Skin of body (tissue), 3 donors: ENCODE measurements at places on chromosomes 6 and 20. TPM values are rescaled to one million over a fixed set of nuclear protein-coding genes. Genes with fewer than 3 reads are reported as not detected.

DNA sequence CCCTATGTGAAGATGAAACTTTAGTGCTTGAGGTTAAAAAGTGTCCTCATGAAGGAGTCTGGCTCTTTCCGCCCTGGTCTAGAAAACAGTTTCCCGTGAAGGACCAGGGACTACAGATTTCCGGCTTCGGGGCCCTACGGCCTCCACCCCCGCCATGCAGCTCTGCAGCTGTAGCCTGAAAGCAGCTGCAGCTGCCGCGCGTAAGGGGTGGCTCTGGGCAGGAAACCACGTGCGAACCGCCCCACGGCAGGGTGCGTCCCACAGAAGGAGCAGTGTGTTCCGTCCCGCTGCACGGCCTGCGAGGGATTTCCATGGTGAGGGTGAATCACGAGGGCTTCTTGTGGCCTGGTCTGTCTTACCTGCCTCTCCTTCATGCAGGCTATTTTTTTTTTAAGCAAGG is 117.0 kb downstream of the ERMARD start:
- DNase-seq: no peak

GRCh38 chr6:147716434-147716833 is 207.9 kb downstream of the SAMD5 start:
- DNase-seq: no peak

DNA sequence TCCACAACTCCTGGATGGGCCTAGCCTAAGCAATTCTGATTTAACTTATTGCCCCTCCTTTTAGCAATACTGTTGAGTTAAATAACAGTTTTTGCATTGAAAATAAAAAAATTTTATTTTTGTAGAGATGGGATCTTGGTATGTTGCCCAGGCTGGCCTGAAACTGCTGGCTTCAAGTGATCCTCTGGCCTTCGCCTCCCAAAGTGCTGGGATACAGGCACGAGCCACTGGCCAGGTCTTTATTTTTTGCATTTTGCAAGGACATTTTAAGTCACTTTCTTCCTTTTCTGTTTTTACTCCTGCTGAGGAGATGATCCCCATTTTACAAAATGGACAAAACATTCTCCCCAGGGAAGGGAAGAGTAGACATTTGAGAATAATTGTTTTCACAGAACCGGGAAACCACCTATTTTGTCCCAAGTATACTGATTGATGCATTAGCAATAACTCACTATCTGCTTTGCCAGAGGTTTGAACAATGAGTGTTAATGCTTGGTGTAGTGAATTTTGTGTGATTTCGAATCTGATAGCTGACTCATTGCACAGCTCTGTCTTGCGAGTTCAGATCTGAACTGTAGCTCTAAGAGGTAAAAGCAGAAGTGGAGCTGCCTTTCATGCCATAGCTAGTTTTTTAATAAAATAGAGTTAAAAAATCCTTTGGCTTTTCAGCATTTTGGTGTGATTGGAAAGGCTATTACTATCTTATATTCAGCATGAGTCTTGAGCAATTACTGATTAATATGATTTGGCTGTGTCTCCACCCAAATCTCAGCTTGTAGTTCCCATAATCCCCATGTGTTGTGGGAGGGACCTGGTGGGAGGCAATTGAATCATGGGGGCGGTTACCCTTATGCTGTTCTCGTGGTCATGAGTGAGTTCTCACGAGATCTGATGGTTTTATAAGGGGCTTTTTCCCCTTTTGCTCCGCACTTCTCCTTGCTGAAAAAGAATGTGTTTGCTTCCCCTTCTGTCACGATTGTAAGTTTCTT is 20.9 kb downstream of the IGF2R start:
- DNase-seq: no peak

SLC22A23 gene
- 11.8 TPM for total RNA-seq

- DNase-seq: no peak
Measured at GRCh38 chr20:34997131-34997561, 41.5 kb downstream of the MYH7B start.

GRCh38 chr6:89368999-89369398 is 16.5 kb upstream of the UBE2J1 start:
- peak; percentile 14 for DNase-seq

CDSN gene
- total RNA-seq: 37.1 TPM

GRCh38 chr6:1314617-1315016 is 2.7 kb downstream of the FOXQ1 start:
- DNase-seq: no peak

SIRPB2 gene
- total RNA-seq: 1.8 TPM

CEBPB gene
- total RNA-seq: 39.7 TPM
